ENCODE measurements at places on chromosomes 6 and 20. TPM values are rescaled to one million over a fixed set of nuclear protein-coding genes. Genes with fewer than 3 reads are reported as not detected.

DNA sequence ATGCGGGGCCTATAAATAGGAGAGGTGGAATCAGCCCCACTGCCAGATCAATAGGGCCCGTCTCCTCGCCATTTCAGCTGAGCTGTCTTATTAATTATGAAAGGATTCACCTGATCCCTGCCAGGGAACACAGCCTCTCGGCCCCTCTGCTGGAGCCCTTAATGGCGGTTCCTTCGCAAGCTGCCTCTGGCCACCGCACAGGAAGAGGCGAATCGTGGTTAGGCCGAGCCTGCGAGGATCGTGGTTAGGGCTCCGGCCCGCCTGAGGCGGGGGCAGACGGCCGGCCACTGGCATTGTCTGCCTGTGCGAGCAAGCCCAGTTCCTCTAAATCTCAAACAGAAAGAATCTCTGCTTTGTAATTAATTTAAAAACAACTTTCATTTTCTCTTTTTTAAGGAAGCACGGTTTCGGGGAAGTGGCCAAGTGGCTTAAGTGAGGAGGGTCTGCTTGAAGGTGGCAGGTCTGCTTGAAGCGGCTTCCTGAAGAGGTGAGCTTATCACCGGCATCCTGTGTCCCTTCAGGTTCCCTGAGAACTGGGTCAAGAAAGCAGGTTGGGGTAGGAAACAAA lies 9.2 kb downstream of the NRN1 start:
- DNase-seq, result peak; percentile 46

DNA sequence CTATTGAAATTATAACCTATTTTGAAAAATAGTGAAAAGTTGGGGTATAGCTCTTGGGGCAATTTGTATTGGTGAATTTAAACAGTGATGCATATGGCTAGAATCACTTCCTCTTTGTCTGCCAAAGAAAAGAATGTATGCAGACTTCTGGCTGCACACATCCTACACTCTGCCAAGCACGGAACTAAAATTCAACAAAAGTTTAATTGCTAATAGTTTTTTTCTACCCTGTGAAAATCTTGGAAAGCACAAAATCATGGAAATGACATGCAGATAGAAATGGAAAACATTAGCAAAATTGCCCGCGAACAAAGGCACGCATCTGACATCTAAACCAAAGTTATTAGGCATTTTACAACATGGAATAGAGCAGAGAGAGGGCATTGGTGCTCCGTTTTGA lies 106.4 kb upstream of the PDE10A start:
- no peak for DNase-seq

- no peak for DNase-seq
Observed at GRCh38 chr20:9408422-9409300, 105.7 kb upstream of the LAMP5 start.

DNA sequence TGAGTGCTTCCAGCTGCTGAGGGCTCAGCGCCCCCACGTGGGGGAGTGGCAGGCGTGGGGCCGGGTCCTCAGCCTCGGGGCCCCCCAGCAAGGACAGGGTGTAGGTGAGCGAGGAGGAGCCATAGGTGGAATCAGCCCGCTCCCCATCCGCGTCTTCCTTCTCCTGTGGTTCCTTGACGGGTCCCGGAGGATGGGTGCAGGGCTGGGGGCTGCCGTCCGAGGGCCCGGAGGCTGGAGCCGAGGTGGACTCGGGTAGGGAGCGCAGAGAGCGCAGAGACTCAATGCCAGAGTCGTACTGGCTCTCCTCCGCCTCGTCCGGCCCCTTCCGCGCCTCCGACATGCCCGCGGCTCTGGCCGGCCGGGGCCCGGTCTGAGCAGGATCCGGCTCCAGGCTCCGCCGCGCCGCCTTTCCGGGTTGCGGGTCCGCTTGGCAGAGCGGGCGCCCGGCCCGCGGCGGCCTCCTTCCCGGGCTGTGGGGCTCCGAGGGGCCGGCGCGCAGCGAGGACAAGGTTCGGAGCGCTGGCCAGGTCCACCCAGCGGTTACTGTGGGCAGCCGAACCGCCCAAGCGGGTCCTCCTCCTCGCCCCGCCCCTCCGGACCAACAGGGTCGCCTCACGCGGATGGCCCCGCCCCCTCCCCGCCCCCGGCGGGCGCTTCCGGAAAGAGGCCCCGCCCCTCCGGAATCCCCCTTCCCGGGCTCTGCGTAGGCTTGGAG lies at the start of gene NFKBIE:
NFKBIE (minus strand) TSS at position 545 of the 715 bp plus-strand sequence; CDS start at position 340, 205 bp downstream.
- DNase-seq, result peak; percentile 87

- DNase-seq, result no peak
Observed at GRCh38 chr6:13500264-13500663, 12.9 kb upstream of the GFOD1 start.

Gene WFDC13
- not detected for total RNA-seq

Gene BMP7
- not detected for total RNA-seq

- DNase-seq, result no peak
Observed at GRCh38 chr6:36248980-36249379, 20.9 kb upstream of the PNPLA1 start.

DNA sequence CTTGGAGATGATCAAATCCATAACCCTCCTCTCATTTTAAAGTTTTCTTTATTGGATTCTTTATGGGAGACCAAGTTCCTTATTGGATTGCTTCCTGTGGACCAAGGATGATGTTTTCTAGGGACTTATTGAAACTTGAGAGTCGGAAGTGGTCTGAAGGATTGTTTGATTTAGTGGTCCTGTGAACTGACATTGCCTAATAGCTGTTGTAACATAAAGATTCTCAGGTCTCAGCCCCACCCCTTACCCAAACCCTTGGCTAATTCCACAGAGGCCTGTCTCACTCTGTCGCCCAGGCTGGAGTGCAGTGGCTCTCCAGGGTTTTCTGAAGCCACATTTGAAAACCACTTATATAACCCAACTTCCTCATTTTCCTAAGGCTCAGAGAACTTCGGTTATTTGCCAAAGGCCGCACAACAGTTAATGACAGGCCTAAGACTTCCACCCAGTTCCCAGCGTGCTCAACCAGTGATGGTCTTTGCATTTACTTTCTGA lies 77.0 kb downstream of the ATXN1 start:
- DNase-seq, result no peak

- no peak for DNase-seq
Observed at GRCh38 chr6:118218156-118218555, 311.1 kb downstream of the SLC35F1 start.

DNA sequence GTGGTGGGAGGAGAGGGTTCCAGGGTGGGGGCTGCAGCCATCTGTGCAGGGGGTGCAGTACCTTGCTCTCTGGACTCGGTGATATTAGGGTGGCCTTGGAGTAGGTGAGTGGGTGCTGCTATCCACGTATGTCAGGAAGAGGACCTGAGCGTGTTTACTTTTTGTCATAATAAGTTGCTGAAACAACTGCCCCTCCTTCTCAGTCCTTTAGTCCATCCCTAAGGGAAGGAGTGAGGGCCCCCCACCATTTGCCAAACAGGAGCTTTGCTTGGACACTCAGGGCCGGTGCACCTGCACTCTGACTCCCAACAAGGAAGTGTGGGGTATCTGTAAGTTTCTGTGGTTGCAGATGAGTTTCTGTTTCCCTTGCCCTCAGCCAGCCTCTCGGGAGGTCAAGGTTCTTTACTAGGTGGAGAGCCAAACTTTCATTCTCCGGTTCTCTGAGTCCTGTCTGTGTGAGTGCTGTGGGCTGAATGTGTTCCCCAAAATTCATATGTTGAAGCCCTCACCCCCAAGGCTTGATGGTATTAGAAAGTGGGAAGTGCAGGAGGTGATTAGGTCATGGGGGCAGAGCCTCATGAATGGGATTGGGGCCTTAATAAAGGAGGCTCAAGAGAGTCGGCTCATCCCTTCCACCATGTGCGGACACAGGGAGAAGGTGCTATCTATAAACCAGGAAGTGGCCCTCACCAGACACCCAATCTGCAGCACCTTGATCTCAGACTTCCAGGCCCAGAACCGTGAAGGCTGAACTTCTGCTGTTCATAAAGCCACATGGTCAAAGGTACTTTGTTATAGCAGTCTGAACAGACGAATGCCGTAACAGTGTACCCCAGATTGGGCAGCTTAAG lies 19.6 kb upstream of the CCR6 start:
- no peak for DNase-seq

- no peak for DNase-seq
Observed at GRCh38 chr6:100613656-100614055, 148.9 kb upstream of the SIM1 start.

DNA sequence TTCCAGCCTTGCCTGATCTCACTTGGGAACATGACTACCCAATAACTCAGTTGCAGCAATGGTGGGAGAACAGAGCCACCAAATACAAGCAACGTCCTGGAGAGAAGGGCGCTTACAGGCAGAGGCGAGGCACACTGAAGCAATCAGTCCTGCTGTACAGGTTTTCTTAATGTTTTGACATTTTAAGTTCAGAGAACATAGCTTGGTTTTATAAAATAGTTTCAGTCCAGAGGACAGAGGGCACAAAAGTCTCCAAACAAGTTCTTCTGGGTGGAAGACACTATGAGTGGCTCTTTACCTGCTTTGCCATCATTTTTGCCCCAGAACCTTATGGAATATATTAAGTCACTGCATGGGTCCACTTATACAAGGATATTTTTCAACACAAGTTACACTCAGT lies 103.4 kb upstream of the KCNG1 start:
- DNase-seq, result no peak

- no peak for DNase-seq
Observed at GRCh38 chr6:53282741-53283140, 66.0 kb downstream of the ELOVL5 start.

Gene BCLAF1
- 501 TPM for total RNA-seq

DNA sequence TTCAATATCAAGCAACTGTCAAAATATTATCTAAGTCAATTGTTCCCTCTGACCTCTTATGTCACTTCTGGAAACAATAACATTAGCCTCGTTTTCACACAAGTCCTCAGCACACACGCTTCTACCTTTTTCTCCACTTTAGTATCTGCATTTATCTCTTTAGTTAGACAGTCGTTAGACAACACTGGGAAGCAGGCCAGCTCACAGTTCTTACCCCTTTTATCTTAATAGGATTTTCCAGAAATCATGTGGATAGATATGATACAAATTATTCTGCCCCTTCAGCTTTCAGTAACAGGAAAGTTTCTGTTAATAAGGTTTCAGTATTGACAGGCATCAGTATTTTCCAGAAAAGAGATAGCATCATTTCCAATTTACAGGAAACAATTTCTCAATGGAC lies 25.9 kb upstream of the HAO1 start:
- DNase-seq, result no peak

Measured in CD4-positive, alpha-beta T cell (primary cell).